Activated T-helper 2 cell treated with anti-CD3 and anti-CD28 coated beads, Interferon-gamma antibody, Interleukin-2, Interleukin-4, amounts not matched to agents 10 μg/mL and 5 μg/mL and 100 μg/mL, durations not matched to agents 14 hours and 24 hours and 36 hours (primary cell): ENCODE measurements at places on chromosomes 1 and 21. TPM values are rescaled to one million over a fixed set of nuclear protein-coding genes. Genes with fewer than 3 reads are reported as not detected.
A peak's percentile ranks its signal among the peaks of the same experiment; 100 is the strongest.

- no peak for DNase-seq
These were observed 4.4 kb downstream of the PLEKHO1 start for GRCh38 chr1:150154143-150154542.

DNA sequence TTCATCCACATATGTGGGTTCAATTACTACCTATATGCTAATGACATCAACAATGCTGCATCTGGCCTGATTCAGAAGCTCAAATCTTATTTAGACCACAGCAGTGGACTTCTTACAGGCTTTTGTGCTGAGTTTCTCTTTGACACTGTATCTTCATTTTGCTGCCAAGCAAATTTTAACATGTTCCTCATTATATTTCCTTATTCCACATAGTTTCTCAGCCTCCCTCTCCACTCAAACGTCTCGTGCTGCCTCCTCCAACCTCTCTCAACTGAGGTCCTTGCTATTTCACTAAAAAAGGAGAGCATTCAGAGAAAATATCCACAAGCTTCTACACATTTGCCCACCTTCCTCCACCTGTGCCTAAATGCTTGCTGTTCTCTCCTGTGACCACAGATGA is 6.5 kb downstream of the TDRKH start:
- no peak for DNase-seq

GRCh38 chr1:205484985-205485967 is 19.2 kb upstream of the CDK18 start:
- DNase-seq: peak; percentile 53

DNA sequence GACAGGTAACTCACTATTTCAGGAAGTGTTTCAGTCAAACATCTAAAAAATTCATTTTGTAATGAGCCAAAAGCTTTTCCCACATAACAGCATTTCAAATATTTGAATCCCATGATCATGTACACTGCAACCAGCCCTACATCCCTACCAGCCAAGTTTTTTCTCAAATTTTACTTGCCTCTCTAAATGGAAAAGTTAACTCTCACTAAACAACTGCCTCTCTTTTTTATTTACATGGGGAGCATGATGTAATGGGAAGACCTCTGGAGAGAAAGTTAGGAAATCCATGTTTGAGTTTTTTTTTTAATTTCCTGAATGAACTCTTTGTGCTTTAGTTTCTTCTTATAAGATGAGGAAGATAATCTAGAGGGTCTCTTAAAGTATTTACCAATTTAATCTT is 70.5 kb downstream of the TTLL7 start:
- DNase-seq: no peak

DNA sequence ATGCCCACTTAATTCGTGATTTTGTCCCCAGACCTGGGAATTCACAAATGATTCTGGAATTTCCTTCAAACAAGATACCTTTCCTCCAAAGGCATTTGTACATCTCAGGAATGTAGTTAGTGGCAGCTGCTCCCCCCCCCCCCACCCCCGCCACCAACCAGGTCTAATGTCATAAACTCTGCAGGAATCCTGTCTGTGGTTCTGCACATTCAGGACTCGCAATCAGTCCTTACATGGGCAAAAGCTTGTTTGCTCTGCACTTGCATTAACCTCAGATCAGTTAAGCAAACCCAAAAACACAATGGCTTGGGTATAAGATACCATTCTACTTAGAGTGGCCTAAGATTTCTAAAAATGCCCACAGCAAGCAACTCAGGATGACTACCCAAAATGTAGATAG is 143.8 kb downstream of the TGFB2 start:
- no peak for DNase-seq

- DNase-seq: no peak
These were observed 231.1 kb downstream of the SIPA1L2 start for GRCh38 chr1:232398823-232399222.

DNA sequence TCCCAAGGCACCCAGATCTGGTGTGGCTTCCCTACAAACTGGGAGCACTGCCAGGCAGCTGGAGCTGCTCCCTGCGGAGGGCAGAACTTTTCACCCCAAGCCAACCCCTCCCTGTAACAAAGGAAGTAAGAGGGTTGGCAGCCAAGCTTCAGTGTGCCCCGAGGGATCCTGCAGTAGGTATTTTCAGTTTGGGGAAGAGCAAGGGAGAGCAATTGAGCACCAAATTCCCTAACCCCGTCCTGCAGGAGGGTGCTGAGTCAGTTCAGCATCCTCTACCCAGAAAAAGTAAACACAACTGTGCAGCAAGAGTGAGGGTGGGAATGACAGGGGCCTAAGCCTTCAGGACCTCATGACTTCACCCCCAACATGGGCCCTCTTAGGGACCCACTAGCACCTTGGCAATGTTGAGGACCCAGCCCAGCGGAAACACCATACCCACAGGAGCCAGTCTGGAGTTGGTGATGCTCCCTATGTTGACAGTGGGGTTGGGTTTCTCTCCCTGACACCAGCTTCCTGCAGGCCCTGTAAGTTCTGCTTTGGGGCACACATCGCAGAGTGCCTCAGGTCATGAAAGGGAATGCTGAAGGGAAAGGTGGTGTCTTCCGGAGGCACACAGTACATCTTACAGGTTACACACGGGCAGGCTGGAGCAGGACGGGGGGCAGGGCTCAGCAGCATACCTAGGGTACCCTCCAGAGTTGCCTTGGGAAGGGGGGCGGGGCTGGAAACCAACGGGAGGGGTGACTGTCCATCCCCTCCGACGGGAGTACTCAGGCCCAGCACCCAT is 14.8 kb downstream of the SH3BP5L start:
- no peak for DNase-seq

GRCh38 chr1:24297187-24297851 is 21.8 kb upstream of the GRHL3 start:
- no peak for DNase-seq

GRCh38 chr1:89987159-89987819 is 7.6 kb upstream of the ZNF326 start:
- DNase-seq: peak; percentile 38

DNA sequence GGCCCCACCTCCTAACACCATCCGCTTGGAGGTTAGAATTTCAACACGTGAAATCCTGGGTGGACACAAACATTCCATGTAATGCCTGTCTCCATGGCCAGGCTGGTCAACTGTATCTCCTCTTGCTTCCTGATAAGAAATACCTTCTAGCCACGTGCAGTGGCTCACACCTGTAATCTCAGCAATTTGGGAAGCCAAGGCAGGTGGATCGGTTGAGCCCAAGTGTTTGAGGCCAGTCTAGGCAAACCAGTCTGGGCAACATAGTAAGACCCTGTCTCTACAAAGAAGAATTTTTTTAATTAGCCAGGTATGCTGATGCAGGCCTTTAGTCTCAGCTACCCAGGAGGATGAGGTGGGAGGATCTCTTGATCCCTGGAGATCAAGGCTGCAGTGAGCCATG is 58.3 kb upstream of the GALNT2 start:
- no peak for DNase-seq

GRCh38 chr21:31752967-31753366 is 21.0 kb upstream of the SCAF4 start:
- DNase-seq: no peak

GRCh38 chr1:11753555-11754208 is 8.3 kb upstream of the C1orf167 start:
- no peak for DNase-seq

DNA sequence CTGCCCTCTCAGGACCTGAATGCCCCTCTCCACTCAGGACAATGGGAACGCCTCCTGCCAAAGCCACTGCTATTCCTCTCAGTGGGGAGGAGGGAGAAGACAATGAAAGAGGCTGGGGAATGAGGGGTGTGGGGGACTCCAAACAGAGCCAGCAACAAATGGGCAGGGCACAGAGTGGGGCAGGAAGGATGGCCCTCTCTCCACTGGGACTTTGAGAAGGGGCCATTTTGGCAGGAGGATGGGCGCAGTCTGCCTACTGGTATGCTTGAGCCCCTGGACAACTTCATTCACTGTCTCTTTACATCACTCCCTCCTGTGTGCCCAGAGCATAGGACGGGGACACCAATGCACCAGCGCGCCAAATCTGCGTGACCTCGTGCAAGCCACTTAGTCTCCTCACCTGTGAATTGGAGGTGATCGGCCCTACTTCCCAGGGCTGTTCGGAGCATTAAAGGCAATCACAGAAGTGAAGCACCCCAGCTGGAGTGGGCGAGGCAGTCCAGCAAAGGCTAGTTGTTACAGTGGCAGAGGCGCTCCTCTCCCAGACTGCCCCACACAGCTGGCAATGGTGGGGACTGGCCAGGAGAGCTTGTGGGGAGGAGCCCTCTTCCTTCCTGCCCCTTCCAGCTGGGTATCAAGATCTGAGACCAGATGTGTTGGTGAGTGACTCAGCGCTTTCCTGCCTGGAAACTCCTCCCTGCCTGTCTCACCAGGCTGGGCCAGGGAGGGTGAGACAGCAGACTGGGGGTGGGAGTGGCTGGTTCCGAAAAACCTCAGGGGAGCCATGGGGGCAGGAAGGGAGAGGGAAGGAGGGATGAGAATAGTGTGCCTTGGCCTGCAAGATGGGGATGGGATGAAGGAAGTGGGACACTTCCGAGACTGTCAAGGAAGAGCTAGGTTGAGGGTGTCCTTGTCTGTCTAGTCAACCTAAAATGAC is 22.4 kb upstream of the SYNC start:
- DNase-seq: peak; percentile 18

DNA sequence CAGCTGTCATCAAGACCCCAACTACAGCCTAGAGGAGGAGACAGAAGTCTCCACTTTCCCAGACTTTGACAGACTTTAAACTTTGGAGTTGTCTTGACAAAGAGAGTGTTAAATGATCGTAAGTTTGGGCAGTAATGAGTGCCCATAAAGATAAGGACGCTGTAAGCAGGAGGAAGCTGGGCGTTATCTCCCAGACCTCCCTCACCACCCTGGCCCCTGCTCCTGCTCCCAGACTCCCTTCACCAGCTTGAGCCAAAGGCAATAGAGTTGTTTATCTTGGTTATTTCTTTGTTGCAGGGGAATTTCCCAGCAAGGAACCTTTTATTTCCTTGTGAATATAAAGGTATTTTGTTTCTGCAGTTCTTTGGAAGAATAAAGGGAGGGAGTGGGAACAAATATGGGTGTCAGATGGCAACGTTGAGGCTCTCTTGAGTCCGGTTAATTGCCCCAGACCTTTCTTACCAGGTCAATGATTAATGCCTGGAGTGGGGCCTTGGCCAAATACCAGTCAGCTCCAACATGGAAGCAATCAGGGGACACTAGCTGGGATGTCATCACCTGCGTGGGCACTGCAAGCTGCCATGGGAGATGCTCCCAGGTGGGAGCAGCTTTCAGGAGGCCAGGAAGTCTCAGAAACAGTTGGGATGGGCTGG is 4.4 kb downstream of the PIGR start:
- DNase-seq: no peak

GRCh38 chr1:172582889-172583288 is 49.9 kb downstream of the SUCO start:
- DNase-seq: no peak

- no peak for DNase-seq
These were observed 243.0 kb downstream of the PBX1 start for GRCh38 chr1:164801791-164802502.

- no peak for DNase-seq
These were observed 391.6 kb upstream of the VAMP3 start for GRCh38 chr1:7379441-7379971.

DNA sequence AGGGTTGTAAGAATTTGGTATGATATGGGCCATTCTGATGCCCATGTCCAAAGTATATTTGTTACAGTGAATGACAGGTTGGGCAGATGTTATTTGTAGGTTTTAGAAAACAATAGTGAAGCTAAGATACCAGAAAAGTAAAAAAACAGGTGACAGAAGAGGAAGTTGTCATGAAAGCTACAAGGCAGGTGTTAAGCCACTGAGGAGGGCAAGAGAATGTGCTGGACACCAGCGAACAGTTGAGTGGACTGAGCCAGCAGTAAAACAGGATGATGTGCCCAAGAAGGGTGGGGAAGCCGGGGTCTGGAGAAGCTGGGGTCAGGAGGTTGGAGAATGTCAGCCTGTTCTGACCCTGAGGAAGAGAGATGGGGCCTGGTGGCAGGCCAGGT is 83.3 kb downstream of the DTL start:
- no peak for DNase-seq

- DNase-seq: no peak
These were observed 20.7 kb downstream of the GALNT2 start for GRCh38 chr1:230087717-230088105.

GRCh38 chr1:172883844-172884243 is 166.9 kb downstream of the TNFSF18 start:
- DNase-seq: no peak

DNA sequence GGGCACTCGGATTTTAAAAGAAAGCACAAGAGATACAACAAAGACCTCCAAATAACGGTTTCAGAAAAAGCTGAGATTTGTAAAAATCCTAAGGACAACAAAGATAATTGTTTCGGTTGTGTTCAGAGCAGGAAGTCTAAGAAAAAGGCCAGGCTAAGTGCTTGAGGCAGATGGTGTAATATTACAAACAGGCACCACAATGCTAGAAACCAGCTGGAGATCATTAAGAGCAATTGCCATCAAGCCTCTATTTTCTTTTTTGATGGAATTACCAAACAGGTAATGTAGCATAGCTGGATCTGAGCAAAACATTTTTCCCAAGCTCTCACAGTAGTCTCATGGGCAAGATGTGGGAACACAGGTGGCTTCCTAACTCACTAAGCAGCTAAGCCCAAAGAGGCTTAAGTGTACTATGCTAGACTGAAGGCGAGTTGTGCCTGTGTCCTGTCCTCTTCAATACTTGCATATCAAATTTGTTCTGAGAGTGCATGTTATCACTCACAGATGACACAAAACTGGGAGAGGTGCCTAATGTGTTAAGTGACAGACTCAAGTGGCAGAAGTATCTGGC is 161.6 kb downstream of the GLUL start:
- DNase-seq: no peak

GRCh38 chr1:10628685-10629084 is 153.9 kb downstream of the PEX14 start:
- no peak for DNase-seq

GRCh38 chr1:25024615-25025350 is 94.7 kb upstream of the RUNX3 start:
- no peak for DNase-seq

- no peak for DNase-seq
These were observed 65.4 kb upstream of the SSBP3 start for GRCh38 chr1:54471588-54471987.

Gene RNU1-4
- total RNA-seq: 2,033 and 2,369 TPM in 2 replicates

Gene TTC22
- total RNA-seq: 0.76 and 1.3 TPM in 2 replicates

Gene NTMT2
- total RNA-seq: not detected in 2 replicates

Gene FAM151A
- total RNA-seq: not detected in 2 replicates

Gene DPT
- total RNA-seq: not detected in 2 replicates

Gene LCE1F
- not detected in 2 replicates for total RNA-seq

Gene CTBS
- total RNA-seq: 14.1 and 15.1 TPM in 2 replicates

Gene AVPR1B
- not detected in 2 replicates for total RNA-seq

Gene LCE5A
- not detected in 2 replicates for total RNA-seq

Gene NUDC
- total RNA-seq: 133 and 134 TPM in 2 replicates

Gene GLIS1
- total RNA-seq: not detected in 2 replicates

Gene IVL
- total RNA-seq: not detected in 2 replicates

Gene MCOLN2
- 142 and 143 TPM in 2 replicates for total RNA-seq

Gene HHAT
- 0.43 and 0.57 TPM in 2 replicates for total RNA-seq

Gene BTBD8
- total RNA-seq: 1.4 and 2.4 TPM in 2 replicates

Gene NBPF8
- total RNA-seq: 14.3 and 15.3 TPM in 2 replicates

Gene LIN28A
- not detected in 2 replicates for total RNA-seq

Gene CLEC20A
- total RNA-seq: not detected in 2 replicates

Gene CFHR2
- not detected in 2 replicates for total RNA-seq
